ENCODE measurements at places on chromosomes 3 and 15. TPM values are rescaled to one million over a fixed set of nuclear protein-coding genes. Genes with fewer than 3 reads are reported as not detected.

- DNase-seq, result no peak
Measured at GRCh38 chr3:138937690-138938055, 9.3 kb downstream of the FOXL2 start.

Gene DPPA2
- polyA plus RNA-seq, result not detected

Gene ALAS1
- polyA plus RNA-seq, result 77.2 TPM

DNA sequence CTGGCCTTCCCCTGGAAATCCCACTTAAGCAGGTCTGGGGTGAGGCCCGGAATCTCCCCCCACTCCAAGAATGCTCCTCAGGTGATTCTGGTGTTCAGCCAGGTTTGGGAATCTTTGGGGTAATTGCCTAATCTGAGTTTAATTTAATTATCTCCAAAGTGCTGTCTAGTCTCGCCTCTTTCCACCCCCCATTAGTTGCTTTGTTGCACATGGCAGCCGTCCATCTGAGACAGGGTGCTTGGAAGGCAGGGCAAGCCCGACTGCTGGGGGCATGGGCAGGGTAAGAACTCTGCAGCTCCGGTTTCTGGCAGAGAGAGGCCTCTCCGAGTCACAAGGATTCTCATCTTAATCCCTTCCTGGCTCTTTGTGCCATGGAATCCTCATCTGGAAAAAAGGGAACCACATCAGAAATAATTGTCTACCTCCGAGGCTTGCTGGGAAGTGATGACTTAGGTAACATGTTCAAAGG, 15.0 kb downstream of the IL17RD start:
- no peak for DNase-seq

DNA sequence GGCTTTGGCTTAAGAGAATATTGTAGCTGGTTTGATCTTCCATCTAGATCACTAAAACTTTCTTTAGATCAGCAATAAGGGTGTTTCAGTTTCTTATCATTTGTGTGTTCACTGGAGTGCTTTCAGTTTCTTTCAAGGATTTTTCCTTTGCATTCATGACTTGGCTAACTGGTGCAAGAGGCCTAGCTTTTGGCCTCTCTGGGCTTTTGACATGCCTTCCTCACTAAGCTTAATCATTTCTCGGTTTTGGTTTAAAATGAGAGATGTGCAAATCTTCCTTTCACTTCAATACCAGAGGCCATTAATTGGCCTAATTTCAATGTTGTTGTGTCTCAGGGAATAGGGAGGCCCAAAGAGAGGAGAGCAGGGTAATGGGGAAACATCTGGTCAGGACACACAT, 30.3 kb upstream of the CCNB2 start:
- DNase-seq, result no peak

Gene DGKG
- 0.95 TPM for polyA plus RNA-seq

GRCh38 chr3:196920733-196921132, 21.6 kb downstream of the NCBP2 start:
- DNase-seq, result no peak

Gene PRRT3
- 3.6 TPM for polyA plus RNA-seq

Gene TMOD2
- 2.5 TPM for polyA plus RNA-seq

DNA sequence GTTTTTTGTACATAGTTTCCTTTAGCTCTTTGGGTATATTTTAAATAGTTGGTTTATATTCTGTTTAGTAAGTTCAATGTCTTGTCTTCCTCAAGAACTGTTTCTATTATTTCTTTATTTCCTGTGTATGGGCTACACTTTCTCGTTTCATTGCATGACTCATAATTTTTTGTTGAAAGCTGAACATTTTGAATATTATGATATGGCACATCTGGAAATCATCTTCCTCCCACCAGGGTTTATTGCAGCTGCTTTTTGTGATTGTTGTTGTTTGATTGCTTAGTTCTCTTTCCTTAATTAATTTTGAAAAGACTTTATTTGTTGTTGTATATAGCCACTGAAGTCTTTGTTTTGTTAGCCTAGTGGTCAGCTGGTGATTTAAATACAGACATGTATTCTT, 43.8 kb downstream of the LSM3 start:
- DNase-seq, result no peak

Gene SATB1
- polyA plus RNA-seq, result 6.2 TPM

Gene TMCO5A
- polyA plus RNA-seq, result not detected

DNA sequence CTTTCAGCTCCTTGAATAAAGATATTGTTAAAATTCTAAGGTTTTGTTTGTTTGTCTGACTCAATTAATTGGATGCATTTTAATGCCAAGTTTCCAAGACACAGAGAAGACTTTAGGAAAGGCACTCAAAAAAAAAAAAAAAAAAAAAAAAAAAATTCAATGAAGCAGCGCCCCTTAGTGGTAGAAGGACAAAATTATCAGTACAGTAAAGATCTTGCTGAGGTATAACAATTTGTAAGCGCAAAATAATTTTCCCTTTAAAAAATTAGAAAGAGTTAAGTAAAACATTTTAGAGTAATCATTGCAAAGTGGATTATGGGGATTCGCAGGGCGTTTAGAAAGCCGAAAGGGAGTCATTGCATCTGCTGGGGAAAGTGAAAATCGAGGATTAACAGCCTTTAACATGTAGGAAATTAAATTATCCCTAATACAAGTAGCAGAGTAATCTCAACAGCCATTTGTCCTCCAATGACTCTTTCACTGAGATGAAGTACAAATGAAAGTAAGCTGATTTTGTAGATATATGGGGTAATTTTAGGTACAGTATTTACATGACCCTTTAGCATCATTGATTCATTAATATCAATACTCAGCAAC, 5.8 kb upstream of the DIS3L start:
- DNase-seq, result peak; percentile 63

DNA sequence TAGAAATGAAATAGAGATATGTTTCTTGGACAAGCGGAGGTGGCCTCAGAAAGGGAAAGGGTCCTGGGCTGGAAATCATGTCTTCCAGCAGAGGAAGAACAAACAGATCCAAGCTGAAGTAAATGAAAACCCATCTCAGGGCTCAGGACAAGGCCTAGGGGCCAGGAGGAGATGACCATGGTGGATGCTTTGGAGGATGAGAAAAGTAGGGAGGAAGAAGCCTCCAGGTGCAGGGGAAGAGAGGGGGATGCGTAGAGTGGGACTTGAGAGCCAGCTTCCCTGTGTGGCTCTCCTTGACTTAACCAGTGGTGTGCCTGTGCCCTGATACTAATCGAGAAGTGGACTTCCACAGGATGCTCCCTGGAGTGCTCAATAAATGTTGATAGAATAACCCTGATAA, 203.2 kb downstream of the FAM43A start:
- DNase-seq, result no peak

GRCh38 chr3:193310914-193311723, 67.4 kb downstream of the ATP13A5 start:
- no peak for DNase-seq

GRCh38 chr3:179956416-179956830, 80.3 kb downstream of the PEX5L start:
- no peak for DNase-seq

DNA sequence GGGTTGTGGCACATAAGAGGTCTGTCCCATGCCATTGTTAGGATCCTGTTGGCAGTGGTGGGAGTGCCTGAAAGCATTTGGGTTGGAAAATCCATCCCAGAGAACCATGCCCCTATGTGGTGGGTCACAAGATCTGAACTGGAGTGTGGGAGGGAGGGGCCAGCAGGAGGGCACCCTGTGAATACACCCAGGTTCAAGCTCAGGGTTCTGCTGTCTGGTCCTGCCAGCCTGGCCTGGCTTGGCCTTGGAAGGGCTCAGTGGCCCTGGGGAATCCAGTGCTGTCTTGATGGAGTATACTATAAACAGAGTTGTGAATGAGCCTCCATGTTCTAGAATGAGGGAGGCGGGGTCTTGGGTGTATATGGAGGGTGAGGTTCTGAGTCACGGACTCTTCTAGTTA, 11.8 kb downstream of the ANKDD1A start:
- DNase-seq, result no peak

GRCh38 chr3:124837730-124838186, 49.4 kb downstream of the ITGB5 start:
- DNase-seq, result no peak

Gene POPDC2
- 7.3 TPM for polyA plus RNA-seq

DNA sequence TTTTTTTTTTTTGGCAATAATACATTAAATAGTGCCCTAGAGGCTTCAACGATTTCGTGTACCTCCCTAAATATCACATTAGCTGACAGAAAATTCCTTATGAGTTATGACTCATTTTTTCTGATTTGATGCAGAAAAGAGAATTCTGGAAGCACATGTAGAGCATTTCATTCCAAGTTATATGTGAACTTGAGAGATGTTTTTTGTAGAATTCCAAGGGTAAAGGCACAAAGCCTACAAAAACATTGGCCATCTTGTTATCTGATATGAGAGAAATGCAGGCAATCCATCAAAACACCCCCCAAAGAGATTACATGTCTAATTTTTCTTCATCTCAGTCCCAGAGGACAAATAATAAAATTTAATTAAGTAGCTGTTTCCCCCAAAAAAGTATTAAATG, 6.7 kb upstream of the PFN2 start:
- no peak for DNase-seq

GRCh38 chr3:33144433-33144832, 30.6 kb downstream of the CRTAP start:
- DNase-seq, result no peak

DNA sequence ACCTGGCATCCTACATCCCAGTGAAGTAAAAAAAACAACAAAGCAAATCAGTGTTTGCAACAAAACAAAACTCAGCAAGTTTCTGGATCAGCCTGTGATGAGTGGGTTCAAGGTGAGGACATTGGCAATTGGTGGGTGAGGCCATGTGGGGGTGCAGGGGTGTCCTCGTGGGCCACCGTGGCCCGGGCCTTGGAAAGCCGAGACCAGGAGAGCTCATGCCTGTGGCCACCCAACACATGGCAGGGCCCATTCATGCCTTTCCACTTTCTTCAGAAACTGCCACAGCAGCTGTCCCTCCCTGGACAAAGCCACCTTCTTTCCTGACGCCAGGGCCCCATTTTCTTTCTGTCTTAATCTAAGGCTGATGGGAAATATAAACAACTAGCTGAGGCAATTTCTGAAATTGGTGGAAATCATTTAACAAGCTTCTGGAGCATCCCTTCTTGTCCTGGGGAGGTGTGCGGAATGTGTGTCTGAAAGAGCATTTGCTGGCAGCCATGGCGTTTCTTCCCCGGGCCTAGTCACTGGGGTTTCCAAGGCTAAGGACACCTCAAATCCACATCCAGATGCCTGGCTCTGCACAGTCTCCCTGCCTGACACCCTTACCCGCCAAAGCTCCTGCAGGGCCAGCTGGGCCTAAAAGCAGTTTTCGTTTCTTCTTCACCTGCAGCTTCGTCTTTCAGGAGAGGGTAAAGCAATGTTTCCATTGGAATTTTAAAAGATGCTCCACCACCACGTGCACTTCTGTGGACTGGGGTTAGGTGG, 34.1 kb upstream of the SFMBT1 start:
- DNase-seq, result no peak

Gene PLA2G4E
- polyA plus RNA-seq, result not detected

GRCh38 chr3:158672215-158673176, at the start of gene LXN:
TSS of gene LXN (minus strand) at chr3:158672648. CDS start at chr3:158672478, 170 bp downstream.
- peak; percentile 95 for DNase-seq

GRCh38 chr3:186798239-186798874, 7.9 kb downstream of the RFC4 start:
- DNase-seq, result no peak

DNA sequence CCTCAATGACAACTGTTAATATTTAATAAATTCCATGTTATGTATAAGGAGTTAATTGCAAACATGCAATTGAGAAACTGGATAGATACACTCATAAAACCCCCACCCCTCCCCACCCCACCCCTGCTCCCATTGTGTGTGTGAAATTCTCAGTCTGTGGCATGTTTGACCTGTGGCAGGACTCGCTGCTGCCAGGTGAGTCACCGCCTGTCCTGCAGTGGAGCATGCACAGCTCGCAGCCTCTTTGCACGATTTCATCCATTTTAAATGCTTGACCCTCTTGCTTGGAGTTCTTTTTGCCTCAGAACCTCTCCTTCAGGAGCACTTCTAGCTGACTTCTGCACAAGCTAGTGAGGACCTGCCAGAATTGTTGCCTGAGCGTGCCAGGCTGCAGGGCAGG, 5.3 kb upstream of the APEH start:
- DNase-seq, result no peak

DNA sequence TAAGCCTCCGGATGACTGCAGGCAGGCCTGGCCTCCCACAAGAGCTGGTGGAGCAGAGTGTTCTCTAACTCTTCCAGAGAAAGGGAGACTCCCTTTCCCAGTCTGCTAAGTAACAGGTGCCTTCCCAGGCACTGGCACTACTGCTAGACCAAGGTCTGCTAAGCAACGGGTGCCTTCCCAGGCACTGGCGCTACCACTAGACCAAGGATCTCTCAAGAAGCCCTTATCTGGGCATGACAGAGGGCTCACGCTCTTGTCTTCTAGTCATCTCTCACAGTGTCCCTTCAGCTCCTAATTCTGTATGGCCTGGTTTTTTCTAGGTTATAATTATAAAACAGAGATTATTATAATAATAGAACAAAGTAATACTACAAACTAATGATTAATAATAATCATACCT, 27.8 kb downstream of the MYL3 start:
- DNase-seq, result no peak

DNA sequence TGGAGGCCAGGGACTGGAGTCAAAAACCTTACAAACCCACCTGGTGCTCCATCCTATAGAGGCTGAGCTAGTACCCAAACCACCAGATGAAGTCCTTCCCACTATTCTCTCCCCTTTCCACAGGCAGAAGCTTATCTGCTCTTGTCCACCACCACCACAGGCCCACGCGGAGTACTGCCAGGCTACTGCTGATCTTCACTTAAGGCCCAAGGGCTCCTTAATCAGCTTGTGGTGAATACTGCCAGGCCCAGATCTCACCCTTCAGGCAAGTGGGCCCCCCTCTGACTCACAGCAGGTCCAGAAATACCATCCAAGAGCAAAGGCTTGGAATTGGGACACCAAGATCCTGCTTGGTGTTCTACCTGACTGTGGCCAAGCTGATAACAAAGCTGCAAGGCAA, 598.1 kb upstream of the CBLB start:
- DNase-seq, result no peak

GRCh38 chr15:58594898-58595297, 154.6 kb downstream of the ADAM10 start:
- DNase-seq, result no peak

Gene EXOG
- polyA plus RNA-seq, result 5.5 TPM

DNA sequence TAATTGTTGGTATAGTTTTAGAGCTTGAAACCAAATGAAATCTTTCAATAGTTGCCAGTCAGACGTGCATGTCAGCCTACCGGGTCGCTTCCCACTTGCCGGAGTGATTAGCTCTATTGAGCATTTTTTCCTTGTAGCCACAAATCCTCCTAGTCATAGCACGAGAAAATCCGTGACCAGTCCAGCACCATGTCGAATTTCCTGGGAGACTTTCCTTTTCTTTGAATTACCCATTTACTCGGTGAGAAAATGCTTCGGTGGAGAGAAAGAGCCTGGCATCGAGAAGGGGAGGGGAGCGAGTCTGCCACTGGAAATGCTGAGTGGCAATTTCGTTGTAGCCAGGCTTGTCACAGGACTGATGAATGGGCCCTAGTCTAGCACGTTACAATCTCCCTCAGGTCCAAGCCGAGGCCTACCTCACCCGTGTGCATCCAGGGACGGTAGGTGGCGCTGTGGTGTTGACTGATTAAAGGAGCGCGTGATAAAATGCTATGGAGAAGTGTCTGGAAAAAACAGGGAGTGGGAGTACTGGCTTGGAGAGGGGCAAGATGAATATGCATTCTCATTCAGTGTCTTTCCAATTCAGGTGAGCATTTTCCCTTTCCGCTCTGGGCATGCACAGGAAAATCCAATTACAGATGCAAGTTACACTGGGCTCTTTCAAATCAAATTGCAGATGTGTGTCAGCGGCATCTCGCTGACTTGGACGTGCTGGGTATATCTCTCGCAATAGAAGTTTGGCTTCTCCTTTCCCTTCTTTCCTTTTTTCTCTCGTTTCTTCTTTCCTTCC, 238.8 kb downstream of the EDEM1 start:
- DNase-seq, result peak; percentile 94
